ENCODE measurements at places on chromosomes 2 and 18.

DNA sequence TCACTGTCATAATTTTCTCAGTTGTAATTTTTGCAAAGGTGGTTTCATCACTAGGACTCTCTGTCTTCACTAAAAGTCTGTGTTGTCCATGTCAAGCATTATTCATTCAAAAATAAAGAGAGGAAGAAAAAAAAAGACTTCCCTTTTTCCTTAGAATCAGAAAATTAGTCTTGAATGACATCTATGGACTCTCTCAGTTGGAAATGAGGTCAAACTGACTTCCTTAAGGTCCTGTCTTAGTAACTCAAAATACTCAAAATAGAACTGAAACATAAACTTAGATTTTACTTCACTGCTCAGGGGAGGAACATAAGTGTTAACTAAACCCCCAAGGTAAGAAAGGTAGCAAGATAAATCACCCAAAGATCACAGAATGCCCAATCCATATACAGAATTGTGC, 2.2 kb upstream of the ZNF407 start:
- DNase-seq, result no peak

DNA sequence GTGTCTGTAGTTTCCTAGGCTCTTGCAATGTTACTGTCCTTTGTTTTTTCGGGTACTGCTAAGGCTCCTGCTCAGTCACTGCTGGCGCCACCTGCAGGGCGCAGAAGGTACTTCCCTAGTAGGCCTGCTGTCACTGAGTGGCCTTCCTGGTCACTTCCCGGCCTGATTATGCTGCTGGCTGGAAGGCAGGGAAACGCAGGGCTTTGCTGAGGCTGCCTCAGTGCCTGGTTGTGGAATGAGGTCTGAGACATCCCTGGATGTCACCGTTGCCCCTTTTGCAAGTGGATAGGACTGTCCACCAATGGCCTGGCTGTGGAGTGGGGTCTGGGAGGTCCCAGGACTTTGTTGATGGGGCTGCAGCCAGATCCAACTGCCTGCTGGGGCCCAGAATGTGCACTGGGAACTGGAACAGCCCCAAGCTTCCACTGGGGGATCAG, 13.1 kb downstream of the DAW1 start:
- peak; percentile 74 for DNase-seq

DNA sequence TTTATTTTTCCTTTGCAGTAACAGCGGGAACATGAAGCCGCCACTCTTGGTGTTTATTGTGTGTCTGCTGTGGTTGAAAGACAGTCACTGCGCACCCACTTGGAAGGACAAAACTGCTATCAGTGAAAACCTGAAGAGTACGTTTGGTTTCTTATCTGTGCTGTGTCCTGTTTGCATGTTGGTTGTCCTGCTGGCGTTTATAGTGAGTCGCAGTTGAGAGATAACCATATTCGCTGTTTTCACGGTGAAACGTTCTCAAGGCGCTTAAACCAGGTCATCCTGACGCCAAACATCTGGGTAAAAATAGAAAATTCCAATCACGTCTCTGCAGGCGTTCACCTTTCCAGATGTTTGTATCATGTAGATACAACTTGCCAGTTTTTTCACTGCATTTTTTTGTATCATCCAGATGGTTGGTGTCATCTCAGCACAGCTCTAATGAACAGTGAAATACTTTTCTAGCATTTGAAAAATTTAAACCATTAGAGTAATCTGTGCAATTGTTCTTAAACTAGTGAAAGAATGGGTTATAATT, 21.2 kb downstream of the CLUL1 start:
- no peak for DNase-seq

GRCh38 chr2:174259981-174260380, 11.6 kb upstream of the OLA1 start:
- no peak for DNase-seq

DNA sequence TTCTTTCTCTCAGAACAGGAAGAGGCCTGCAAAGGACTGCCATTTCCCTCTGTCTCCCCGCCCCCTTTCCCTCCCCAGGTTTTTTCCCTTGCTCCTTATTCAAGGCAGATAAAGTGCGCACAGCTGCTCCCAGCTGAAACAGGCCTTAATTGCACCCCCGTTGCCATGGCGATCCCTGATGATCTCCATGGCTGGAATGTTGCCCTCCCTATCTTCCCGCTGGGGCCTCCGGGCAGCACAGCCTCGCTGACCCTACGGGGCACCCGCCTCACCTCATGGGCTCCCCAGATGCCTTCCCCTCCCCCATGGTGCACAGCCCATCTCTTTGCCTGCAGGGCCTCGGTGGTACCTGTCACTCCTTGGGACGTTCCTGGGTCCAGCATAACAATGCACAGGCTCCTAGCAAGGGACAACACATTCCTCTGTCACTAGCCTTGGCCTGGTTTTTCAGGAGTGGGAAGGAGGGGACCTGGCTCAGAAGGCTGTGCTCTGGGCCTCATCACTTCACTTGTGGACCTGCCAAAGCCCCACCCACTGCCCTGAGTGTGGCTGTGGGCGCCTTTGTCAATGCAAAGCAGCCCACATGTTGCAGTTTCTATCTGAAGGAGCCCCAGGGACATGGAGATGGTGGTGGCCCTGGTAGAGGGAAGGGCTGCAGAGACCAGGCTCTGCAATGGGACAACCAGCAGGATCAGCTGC, 115.0 kb downstream of the CELF4 start:
- no peak for DNase-seq

GRCh38 chr2:69255760-69256159, 131.3 kb downstream of the GFPT1 start:
- no peak for DNase-seq
